Activated T-helper 17 cell treated with anti-CD3 and anti-CD28 coated beads, Interleukin-2, amount 50 U/mL, for 72 hours (primary cell): ENCODE measurements at places on chromosomes 2 and 18. TPM values are rescaled to one million over a fixed set of nuclear protein-coding genes. Genes with fewer than 3 reads are reported as not detected.
A peak's percentile ranks its signal among the peaks of the same experiment; 100 is the strongest.

POTEI gene
- total RNA-seq, result not detected

MARCHF4 gene
- not detected for total RNA-seq

DGUOK gene
- 66.7 TPM for total RNA-seq

KYNU gene
- total RNA-seq, result 0.05 TPM

C2orf74 gene
- total RNA-seq, result 10.5 TPM

RTP5 gene
- total RNA-seq, result not detected

DNA sequence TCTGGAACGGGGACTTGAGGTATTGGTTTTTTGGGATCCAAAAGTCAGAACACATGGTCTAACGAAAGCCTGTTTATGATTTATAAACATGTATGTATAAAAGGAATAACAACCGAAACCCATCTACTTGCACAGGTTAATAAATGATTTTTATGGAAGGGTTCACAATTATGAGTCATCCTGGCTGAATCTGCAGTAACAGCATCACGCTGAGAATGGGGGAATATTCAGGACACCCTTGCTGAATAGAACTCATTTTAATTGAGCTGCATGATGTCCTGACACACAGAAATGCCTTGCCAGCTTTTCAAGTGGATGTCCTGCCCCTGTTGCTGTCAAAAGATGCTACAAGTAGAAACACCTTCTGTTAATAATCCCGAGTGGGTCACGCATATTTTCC is 54.7 kb upstream of the TGFA start:
- no peak for ATAC-seq

DNA sequence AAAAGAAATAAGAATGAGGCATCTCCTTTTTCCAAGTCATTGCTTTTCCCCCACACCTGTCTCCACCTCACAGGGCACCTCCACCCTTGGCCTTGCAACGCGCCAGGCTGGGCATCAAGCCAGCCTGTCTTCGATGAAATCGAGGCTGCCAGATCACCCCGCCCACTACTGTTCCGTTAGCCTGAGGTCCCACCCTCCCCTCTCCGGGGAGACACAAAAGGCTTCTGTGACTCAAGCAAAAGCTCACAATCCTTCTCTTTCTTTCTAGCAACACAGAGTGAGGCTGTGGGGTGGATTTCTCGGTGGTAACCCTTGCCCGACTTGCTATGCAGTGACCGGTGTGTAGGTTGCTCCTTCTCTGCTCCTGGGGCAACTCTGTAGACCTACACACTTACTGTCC is 9.9 kb downstream of the TNP1 start:
- peak; percentile 28 for ATAC-seq

DNA sequence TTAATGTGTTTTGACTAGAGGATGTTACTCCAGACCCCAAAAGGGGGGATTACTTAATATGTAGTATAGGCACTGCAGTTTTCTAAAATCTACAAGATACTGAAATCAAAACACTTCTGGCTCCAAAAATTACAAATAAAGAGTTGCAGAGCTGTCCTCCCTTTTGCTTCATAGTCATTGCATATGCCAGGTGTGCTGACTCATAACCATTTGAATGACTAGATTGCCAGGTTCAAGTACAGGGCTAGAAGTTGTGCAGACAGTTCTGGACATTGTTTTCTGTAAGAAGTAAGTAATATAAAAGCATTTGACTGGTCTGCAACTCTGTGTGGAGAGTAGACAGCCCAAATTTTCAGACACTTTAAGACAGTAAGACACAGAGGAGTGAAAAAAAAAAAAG is 6.7 kb downstream of the CWC22 start:
- peak; percentile 52 for ATAC-seq

- peak; percentile 77 for ATAC-seq
Measured at GRCh38 chr2:98761267-98761781, 30.4 kb upstream of the MGAT4A start.

DNA sequence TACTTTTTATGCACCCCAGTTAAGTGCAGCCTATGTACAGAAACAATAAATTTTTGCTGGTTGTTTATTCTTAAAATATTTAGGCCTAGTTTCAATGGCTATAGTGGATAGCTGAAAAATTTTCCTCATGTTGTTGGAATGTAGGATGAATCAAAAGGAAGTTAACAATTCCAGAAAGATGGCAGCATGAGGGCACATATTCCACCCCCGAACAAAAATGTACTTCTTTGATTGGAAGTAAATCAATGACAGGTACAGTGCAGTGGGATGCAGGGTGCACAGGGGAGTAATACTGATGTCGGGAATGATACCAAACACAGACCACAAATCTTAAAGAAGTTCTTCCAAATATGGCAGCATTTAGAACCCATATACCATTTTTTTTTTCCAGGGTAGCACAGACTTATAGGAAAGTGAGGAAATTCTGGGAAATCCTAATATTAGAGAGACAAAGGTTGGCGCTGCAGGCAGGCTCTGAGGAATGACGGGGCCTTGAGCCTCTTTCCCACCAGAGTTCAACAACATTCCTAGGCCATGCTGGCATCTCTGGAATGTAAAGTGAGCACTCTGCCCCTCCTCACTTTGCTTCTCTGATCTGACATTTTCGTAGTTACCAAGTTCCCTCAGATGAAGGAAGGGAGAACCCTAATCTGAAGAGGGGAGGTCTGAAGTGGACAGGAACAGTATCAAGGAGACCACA is 36.6 kb upstream of the IKZF2 start:
- ATAC-seq, result no peak

DNA sequence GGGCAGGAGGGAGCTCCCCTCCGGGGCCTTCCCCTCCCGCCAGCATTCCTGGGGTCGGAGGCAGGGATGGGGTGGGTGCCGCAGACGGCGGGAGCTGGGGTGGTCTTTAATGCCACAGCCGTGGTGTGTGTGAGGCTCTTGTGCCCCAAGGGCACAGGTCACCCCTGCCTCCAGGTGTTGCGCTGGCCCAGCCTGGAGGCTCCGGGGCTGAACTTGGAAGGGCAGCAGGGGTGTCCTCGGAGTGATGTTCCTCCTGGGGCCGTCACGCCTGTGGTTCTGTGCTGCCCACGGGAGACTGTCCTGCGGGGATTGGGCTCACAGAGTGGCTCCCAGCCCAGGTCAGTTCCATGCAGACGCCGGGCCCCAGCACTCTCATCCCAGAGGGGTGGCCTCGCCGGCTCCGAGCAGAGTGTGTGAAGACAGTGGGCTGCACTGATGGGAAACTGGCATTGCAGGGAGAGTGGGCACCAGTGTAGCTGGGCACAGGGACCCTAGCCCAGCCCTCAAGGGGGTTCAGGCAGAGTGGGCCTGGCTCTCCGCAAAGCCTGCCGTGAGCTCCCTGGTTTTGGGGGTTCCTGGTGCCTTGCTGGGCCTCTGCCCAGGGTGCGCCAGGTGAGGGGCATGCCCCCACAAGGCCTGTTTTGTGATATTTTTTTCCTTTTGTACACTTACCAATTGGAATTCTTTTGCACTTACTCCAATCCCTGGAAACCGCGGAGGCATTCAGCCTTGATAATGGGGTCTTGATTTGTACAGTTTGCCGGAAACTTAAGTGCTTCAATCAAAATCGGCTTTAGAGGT is 56.7 kb downstream of the NFATC1 start:
- no peak for ATAC-seq

DNA sequence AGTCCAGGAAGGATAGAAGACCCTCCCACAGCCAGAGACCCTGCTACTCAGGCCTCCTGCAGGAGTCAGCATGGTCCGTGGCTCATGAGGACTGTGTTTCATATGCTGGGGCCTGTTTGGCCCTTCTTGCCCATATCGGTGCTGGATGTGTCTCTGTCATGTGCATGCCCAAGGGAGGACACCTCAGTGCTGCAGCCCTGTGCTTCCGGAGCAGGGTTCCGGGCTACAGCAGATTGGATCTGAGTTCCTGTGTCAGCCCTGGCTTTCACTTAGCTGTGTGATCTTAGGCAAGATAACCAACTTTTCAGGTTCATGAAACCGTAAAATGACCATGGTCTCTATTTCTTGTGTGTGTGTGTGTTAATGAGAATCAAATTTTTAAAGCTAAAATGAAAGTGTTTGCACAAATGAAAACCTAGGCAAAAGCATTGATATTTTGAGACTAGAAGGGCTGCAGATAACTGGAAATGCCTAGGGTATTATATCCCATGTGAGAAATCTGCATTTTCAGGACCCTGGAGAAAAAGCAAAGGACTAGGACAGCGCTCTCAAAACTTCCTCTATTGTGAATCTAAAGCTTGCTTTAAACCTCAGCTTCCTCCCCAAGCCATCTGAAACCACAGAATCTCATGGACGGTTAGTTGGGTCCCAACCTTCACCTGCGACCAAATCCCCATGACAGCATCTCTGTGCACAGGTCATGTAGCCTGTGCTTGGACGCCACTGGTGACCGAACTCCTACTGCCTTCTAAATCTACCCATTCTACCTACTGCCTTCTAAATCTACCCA is 58.8 kb upstream of the CAPN13 start:
- ATAC-seq, result no peak

DNA sequence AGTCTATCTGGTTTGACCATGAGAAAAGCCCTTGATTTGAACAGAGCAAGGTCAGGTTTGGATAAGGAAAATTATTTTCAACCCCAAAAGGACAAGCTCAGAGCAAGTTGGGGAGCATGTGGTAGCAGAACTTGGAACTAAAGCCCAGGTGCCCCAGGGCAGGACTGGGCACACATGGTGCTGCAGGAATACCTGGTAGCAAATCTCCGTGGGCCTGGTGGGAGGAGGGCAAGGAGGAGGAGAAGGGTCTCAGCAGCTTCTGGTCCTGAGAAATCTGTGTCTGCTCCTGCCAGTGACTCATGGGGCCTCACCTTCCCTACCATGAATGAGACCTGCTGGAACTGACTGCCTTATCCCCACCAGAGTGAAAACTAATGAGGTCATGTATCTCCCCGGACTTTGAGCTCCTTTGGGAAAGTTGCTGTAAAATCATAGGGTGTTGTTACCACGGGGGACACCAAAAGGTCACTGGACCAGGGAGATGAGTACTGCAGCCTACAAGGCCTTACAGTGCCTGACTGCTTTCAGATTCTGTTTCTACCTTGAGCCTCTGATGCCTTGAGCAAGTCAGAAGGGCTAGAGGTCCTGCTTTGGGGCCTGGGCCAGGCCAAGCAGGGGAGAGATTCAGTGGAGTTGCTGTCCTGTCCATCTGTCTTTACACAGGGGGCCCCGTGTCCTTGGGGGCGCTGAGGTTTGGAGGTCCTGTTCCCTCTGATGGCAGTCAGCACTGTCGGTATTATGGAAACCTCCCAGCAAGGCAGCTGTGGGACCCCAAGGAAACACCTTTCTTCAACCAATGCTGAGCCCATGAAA is 304.0 kb downstream of the MYCN start:
- ATAC-seq, result no peak

GRCh38 chr18:68766433-68766832 is 31.4 kb upstream of the CCDC102B start:
- ATAC-seq, result no peak

DNA sequence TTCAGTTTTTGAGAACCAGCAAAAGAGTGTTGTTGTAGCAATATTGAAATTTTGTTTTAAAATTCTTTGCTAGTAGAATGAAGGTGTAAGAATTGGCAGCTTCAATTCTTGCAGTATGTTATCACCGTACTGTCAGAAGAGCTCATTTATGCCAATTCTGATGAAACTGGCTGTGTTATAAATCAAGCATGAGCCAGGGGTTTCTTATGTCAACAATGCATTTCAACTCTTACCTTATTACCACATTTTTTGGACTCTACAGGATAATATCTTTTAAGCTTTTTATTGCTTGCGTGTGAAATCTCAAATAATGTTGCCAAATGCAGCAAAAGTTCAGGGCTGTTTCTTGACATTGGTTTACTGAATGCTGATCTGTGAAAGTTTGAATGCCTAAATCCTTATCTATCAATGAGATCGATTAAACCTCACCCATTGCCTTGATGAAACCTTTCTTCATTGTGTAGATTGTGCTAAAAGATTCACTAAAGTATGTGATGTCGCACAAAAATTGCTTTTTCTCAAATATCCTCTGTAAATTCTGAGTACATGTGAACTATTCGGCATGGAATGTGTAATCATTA is 1389.3 kb upstream of the ZEB2 start:
- ATAC-seq, result no peak

GRCh38 chr2:196925051-196925767 is 1.3 kb downstream of the PGAP1 start:
- no peak for ATAC-seq

DNA sequence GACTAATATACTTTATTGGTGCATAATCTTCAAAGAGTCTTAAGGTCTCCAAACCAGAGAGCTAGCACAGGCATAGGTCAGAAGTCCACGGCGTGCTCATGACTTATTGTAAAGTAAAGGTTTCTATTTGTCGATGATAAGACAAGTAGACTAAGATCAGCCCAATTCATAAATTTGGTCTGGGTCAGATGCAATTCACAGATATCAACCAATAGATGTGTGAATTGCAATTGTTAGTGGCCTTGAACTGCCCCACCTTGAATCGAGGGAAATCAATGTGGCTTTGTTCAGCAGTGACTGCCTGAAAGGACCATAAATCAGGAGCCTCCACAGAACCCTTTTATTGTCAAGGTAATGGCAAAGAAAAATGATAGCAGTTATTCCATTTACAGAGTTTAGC is 39.1 kb upstream of the CPS1 start:
- no peak for ATAC-seq
